Activated naive CD4-positive, alpha-beta T cell (primary cell): ENCODE measurements at places on chromosomes 16 and 17.

- DNase-seq = no peak
These were observed 849 bp upstream of the SULT1A1 start for GRCh38 chr16:28610595-28611191.

- no peak for DNase-seq
These were observed 192.6 kb downstream of the MYO1D start for GRCh38 chr17:32684087-32684958.

- DNase-seq = no peak
These were observed 23.4 kb downstream of the NMRAL1 start for GRCh38 chr16:4450931-4451519.

DNA sequence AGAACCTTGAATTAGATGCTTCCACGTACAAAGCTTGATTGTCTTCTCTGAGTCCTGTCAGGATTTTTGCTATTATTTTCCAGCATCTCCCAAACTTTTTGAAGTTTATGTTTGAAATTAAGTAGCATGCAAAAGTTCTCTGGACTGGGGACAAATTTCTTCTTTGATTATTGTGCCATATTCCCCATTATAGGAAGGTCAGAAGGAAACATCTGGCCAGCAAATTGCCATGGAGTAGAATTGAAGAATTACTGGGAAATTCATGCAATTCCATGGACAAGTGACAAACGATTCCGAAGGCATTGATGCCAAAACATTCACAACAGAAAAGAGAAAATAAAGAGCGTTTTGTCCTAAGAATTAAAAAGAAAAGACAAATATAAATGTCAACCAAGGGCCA lies 737.2 kb downstream of the CDH11 start:
- no peak for DNase-seq

DNA sequence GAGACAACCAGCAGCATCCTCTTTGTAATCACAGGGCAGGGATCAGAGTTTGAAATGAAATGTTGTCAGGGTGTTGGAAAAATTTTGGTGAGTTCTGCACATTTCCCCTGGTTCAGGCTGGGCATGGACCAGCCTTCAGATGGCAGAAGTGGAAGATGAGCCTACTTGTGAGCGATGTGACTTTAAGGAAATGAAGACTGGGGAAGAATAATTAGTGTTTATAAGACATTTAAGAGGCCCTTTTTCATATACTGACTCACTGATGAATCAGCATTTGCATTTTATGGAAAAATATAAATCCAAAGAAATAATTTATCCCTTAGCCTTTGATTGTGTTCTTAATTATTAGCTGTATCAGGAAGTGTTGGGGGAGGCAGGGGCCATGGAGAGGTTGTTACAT lies 20.9 kb downstream of the GPR179 start:
- DNase-seq = no peak

DNA sequence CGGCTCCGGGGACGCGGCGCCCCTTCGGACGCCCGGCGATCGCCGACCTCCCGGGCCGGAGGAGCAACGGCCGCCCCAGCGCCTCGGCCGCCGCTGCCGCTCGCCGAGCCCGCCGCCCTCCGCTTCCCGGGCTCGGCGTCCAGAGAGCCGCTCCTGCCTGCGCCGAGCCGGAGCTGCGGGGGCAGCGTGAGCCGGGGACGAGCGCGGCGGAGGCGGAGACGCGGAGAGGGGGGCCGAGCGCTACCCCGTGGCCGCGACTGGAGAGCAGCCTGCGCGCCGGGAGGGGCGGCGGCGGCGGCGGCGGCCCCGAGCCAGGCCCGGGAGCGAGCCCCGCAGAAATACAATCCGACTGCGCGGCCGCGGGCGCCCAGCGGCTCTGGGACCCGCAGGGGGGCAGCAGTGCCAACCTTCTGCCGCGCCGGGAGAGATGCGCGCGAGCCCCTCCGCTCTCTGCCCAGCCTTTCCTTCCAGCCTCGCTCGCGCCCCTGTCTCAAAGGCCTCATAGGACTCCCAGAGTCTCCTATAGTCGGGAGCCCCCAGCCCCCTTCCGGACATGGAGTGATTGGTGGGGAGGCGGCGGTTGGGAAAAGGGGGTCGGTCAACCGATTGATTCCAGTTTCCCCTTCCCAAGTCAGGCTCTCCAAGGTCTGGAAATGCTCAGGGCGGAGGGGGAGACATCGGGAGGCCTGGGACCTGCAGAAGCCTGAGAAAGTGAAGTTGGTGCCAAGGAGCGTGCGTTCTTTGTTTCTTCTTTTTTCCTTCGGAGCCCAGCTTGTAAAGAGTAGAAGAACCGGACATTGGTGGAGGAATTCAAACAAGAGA lies 1.0 kb upstream of the SDK2 start:
- no peak for DNase-seq

DNA sequence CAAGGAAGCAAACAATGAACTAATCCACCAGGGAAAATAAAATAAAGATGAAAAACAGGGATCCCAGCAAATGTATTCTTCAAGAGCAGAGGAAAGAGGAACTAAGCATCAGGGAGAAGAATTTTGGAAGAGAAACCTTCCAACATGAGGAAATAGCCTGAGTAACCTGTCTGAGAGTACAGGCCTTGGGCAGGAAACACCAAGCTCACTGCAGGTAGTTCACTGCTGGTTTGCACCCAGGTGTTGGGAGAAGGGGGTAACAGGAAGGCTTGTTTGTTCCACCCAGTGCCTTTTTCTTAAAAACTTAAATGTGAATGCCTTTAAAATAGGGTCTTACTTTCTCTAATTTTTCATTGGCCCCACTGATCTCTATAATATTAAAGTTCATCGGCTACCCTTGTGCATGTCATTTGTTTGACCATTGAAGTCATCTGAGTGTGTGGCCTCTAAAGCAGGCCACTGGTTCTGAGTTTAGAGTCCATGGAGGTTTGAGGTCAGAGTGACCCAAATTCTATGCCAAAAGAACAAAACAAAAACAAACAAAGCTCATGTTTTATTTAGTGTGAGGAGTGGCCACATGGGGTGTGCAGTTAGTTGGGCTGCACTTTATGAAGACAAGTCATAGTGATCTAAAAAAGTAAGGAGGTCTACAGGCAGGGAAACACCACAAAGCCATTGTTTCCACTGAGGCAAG lies 62.9 kb upstream of the COX10 start:
- no peak for DNase-seq

GRCh38 chr17:81093619-81094508 lies 58.9 kb downstream of the BAIAP2 start:
- no peak for DNase-seq

- no peak for DNase-seq
These were observed 71.5 kb downstream of the SEC14L1 start for GRCh38 chr17:77212081-77212832.

DNA sequence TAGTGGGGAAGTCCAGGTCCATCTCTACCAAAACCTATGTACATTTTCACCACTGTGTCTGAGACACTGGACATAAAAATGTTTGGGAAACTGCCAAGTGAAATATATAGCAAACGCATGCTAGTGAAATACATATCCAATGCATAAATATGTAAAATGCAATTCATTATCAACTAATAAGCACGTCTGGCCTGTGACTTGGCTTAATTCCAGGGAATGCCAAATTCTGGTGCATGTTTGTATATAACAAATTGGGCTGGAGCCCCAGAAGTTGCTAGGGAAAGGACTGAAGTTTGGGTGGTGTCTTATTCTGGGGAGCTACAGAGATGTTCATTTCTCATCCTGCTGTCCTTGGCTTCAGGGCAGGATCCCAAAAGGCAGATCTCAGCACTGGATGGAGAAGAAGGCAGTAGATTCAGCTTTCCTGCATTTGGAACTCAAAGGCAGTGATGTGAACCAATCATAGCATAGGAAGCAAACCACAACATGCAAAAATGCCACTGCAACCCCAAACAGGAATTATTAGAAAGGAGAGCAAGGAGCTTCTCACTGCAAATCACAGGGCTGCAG lies 184.3 kb downstream of the HS3ST3A1 start:
- no peak for DNase-seq

DNA sequence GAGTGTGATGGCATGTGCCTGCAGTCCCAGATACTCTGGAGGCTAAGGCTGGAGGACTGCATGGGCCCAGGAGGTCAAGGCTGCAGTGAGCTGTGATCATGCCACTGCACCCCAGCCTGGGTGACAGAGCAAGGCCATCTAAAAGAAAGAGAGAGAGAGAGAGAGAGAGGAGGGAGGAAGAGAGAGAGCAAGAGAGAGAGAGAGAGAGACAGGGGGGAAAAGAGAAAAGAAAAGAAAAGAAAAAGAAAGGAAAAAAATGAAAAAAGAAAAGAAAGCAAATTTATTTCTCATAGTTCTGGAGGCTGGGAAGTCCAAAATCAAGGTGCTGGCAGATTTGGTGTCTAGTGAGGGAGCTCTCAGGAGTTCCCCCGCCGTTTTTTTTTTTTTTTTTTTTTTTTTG lies 33.3 kb downstream of the RNF135 start:
- no peak for DNase-seq

GRCh38 chr16:74680681-74681080 lies 14.0 kb upstream of the RFWD3 start:
- DNase-seq = no peak

- DNase-seq = no peak
These were observed 5.5 kb downstream of the CCDC182 start for GRCh38 chr17:57739402-57740234.

DNA sequence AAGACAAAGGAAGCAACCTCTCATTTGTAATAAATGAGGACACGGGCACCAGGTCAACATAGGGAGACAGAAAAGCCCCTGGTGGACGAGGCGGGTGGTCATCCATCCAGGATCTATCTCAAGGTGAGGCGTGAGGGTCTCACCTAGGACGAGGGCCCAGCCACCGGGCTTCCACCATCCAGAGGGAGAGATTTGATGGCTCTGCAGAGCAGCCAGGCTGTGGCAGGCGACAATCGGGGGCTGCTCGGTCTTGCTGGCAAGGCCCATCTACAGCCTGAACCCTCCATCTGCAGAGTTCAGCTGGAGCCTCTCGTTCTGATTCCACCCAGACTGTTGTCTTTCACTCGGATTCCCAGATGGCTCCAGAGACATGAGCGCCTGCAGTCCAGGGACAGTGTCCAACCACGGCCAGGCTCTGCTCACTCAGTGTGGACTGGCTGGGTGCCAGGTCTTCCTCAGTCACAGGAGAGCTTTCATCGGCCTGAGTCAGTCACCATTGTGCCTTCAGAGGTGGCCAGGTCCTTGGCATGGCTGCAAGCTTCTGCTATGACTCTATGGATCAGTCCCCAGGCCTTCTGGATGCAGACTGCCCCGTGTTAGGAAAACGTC lies 5.9 kb downstream of the LITAFD start:
- no peak for DNase-seq
